GM23248 (cell line): ENCODE measurements at places on chromosomes 2 and 18. TPM values are rescaled to one million over a fixed set of nuclear protein-coding genes. Genes with fewer than 3 reads are reported as not detected.

The RAPGEF4 gene
- polyA plus RNA-seq: 0.22 TPM in 1 of 2 replicates, not detected in the other

The NRBP1 gene
- 201 and 219 TPM in 2 replicates for polyA plus RNA-seq

The ARHGAP28 gene
- 0.20 and 0.25 TPM in 2 replicates for polyA plus RNA-seq

The FBXO36 gene
- 6.3 and 6.5 TPM in 2 replicates for polyA plus RNA-seq

The KIF1A gene
- polyA plus RNA-seq: 0.05 and 0.22 TPM in 2 replicates

The RAX gene
- polyA plus RNA-seq: not detected in 2 replicates

The MLPH gene
- 10.8 and 14.9 TPM in 2 replicates for polyA plus RNA-seq

The IL36G gene
- polyA plus RNA-seq: not detected in 2 replicates

The MAIP1 gene
- 18.6 and 18.7 TPM in 2 replicates for polyA plus RNA-seq

DNA sequence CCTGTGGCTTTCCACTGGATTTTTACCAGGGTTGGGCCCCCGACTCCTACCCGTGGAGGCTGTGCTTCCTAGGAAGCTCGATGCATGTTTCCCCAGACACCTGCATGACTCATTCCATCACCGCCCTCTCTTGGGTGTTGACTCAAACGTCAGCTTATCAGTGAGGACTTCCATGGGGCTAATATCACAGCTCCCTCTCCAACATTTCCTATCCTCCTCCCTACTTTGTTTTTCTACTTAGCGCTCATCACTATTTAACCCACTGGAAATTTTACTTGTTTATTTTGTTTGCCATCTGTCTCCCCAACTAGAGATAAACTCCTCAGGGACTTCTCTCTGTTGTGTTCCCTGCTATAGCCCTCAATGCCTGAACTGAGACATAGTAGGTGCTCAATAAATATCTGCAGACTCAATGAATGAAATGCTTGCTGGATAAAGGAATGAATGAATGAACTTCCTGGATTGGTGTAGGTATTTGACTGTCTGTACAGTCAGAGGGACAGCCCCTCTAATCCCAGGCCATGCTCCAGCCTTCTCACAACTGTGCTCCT, 89.7 kb upstream of the MSH2 start:
- H3K4me1 ChIP-seq: no peaks in the 10 kb centered on the region
- DNase-seq: no peak
- H3K27ac ChIP-seq: no peak overlapping the region
- no peaks in the 10 kb centered on the region for H3K27me3 ChIP-seq
- H3K4me3 ChIP-seq: no peak overlapping the region

DNA sequence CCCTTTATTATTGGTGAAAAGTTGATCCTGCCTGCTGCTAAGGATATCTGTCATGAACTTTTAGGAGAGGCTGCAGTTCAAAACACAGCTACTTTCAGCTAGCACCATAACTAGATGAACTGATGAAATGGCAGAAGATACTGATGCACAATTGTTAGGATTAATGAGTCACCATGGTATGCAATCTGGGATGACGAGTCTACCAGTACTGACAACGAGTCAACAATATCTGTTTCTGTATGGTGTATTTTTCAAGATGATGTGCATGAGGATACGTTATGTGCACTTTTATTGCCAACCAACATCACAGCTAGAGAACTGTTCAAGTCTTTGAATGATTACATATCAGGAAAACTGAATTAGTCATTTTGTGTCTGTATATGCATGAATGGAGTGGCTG, 68.7 kb downstream of the NETO1 start:
- no peak for DNase-seq
- H3K36me3 ChIP-seq: no peaks in the 10 kb centered on the region
- no peaks in the 10 kb centered on the region for H3K27me3 ChIP-seq
- H3K27ac ChIP-seq: no peak overlapping the region
- no peak overlapping the region for H3K4me3 ChIP-seq
- H3K4me1 ChIP-seq: no peaks in the 10 kb centered on the region

DNA sequence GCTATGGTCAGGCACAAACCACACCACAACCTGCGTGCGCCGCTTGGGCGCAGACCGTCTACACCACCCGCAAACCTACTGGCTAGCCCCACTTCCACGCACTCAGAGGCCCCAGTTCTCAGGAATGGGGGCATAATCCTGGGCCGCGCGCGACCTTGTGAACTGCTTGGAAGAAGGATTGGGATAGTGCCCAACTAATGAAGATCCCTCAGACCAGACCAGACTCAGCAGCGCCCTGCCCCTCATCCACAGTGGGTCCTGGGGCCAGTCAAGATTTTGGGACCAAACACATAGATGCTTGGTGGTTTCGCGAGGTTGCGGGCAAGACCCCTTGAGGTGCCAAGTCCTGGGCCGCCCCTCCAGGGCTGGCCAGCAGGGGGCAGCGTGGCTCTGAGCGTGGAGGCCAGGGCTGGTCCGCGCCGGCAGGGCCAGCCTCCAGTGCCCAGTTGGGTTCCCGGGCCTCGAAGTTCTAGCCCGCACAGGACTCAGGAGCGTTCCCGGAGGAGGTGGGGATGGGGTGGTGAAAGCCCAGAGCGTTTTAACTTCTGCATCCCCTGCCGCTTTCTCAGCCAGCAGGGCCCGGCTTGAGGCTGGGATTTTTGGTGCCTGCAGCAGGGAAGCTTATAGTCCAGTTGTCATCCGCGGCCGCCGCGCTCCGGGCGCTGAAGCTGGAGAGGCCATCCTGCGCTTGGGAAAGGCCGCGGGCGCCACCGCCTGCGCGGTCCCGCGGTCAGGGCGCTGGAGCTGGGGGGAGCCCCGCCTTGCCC, 8.3 kb downstream of the OSR1 start:
- H3K27me3 ChIP-seq: no peaks in the 10 kb centered on the region
- peaks cover 8% of the 10 kb centered on the region; the same call in 1 of the 2 replicates for H3K4me1 ChIP-seq
- no peak overlapping the region for H3K4me3 ChIP-seq
- no peaks in the 10 kb centered on the region for H3K36me3 ChIP-seq
- peak; percentile 39 for DNase-seq
- no peak overlapping the region for H3K27ac ChIP-seq

GRCh38 chr18:44945888-44946401, 265.3 kb downstream of the SETBP1 start:
- DNase-seq: no peak
- H3K36me3 ChIP-seq: no peaks in the 10 kb centered on the region
- H3K27me3 ChIP-seq: no peaks in the 10 kb centered on the region

DNA sequence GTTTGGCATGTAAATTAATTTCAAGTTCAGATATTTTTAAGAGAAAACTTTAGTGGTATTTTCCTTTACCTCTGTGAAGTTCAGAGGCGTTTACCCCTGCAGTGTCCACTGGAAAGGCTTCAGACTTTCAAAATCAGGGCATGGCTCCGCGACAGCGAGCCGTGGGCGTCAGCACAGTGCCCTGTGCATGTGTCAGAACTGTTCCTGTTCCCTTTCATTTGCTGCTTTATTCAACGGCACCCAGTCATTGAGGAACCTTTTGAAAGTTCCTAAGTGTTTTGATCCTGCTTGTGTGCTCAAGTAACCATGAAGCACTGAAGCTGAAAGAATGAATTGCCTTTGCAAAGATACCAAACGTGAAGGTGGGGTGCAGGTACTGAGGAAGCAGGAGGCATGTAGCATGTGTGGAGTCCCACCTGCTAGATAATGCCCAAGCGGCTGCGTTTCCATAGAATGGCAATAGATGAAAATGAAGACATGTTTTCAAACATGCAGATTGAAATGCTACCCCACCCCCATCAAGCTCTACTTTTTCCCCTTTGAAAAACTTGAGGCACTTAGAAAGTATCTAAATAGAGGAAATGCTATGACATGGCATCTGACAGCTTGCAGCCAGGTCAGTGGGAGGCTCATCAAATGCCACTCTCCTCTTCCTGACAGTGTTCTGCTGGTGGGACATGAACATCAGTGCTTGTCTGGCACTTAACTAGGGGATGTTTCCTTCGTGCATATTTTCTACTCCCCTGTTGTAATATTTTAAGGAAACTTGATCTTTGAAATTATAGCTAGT, 148.6 kb downstream of the ZNF236 start:
- H3K4me1 ChIP-seq: no peaks in the 10 kb centered on the region
- H3K27ac ChIP-seq: no peak overlapping the region
- H3K27me3 ChIP-seq: no peaks in the 10 kb centered on the region
- no peak overlapping the region for H3K4me3 ChIP-seq
- no peaks in the 10 kb centered on the region for H3K36me3 ChIP-seq

GRCh38 chr2:120871881-120872620, 136.4 kb downstream of the GLI2 start:
- no peaks in the 10 kb centered on the region for H3K27me3 ChIP-seq
- no peak for DNase-seq
- H3K4me3 ChIP-seq: no peak overlapping the region
- H3K4me1 ChIP-seq: peaks cover 7% of the 10 kb centered on the region

- peaks cover 41% of the 10 kb centered on the region for H3K27me3 ChIP-seq
- H3K4me1 ChIP-seq: peaks cover 14% of the 10 kb centered on the region; the same call in 1 of the 2 replicates
These were observed at the start of gene GATA6 for GRCh38 chr18:22169011-22169888. Gene GATA6 (plus strand): TSS chr18:22169589. CDS start chr18:22171145, 1,556 bp downstream.

DNA sequence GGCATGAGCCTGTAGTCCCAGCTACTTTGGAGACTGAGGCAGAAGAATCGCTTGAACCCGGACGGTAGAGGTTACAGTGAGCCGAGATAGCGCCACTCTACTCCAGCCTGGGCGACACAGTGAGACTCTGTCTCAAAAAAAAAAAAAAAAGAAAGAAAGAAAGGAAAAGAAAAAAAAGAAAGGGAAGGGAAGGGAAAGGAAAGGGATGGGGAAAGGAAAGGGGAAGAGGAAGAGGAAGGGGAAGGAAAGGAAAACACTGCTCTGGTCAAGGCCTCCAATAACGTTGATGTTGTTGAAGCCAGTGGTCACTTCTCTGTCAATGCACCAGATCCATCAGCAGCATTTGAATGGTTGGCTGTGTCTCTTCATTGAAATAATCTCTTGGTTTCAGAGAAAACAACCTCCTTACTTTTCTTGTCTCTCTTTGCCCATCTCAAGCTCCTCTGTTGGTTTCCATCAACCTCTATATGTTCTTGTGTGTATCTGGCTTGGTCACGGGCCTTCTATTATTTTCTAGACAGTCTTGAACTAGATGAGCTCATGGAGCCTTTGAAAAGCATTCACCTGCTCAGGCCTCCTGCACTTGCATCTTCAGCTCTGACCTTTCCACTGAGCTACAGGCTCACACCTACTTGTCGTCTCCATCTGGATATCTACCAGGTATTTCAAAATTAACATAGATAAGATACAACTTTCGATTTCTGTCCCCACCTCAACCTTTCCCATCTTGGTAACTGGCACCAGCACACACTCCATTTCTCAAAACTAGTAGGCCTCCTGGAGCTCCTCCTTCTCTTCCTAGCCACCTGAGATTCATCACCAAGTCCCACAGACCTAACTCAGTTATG, 69.4 kb upstream of the LAPTM4A start:
- H3K4me1 ChIP-seq: peaks cover 5% of the 10 kb centered on the region; the same call in 1 of the 2 replicates
- no peak overlapping the region for H3K27ac ChIP-seq
- H3K27me3 ChIP-seq: 0 out of 2 replicates have a peak, but pooled peaks cover 9% of the 10 kb centered on the region
- H3K36me3 ChIP-seq: no peaks in the 10 kb centered on the region

GRCh38 chr18:61575419-61575818, 242.2 kb downstream of the CDH20 start:
- no peak overlapping the region for H3K4me3 ChIP-seq
- H3K4me1 ChIP-seq: peaks cover 7% of the 10 kb centered on the region
- no peaks in the 10 kb centered on the region for H3K36me3 ChIP-seq
- H3K27ac ChIP-seq: no peak overlapping the region
- peak; percentile 19 for DNase-seq

DNA sequence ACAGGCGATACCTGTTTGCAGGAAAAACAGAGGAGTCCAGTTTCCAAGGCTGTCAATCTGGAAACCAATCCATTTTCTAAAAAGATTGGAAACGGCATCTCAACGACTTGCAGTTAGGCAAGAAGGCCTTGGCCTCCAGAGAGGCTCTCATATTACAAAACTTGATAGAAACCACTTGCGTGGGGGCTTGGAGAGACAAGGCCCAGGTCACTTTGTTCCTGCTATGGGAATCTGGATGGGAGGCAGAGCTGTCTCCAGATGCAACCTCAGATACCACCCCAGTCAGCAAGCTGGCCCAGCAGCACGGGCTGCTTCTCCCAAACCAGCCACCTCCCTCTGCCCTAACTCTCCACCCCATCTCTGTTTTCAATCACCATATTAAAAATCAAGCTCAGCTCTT, 298.8 kb downstream of the TNS1 start:
- H3K36me3 ChIP-seq: no peaks in the 10 kb centered on the region
- H3K4me3 ChIP-seq: no peak overlapping the region
- H3K27me3 ChIP-seq: no peaks in the 10 kb centered on the region
- H3K27ac ChIP-seq: no peak overlapping the region

GRCh38 chr2:238974501-238975166, 126.7 kb downstream of the TWIST2 start:
- no peaks in the 10 kb centered on the region for H3K27me3 ChIP-seq
- H3K36me3 ChIP-seq: no peaks in the 10 kb centered on the region
- H3K4me3 ChIP-seq: peak overlapping the region; percentile 42
- H3K4me1 ChIP-seq: peaks cover 31% of the 10 kb centered on the region

- H3K4me3 ChIP-seq: no peak overlapping the region
- no peaks in the 10 kb centered on the region for H3K27me3 ChIP-seq
- H3K36me3 ChIP-seq: no peaks in the 10 kb centered on the region
- no peak overlapping the region for H3K27ac ChIP-seq
- no peak for DNase-seq
- peaks cover 5% of the 10 kb centered on the region; the same call in 1 of the 2 replicates for H3K4me1 ChIP-seq
These were observed 54.9 kb downstream of the ACTR2 start for GRCh38 chr2:65282477-65283053.

- H3K4me1 ChIP-seq: no peaks in the 10 kb centered on the region
- H3K4me3 ChIP-seq: no peak overlapping the region
- no peak overlapping the region for H3K27ac ChIP-seq
- no peak for DNase-seq
- peaks cover 26% of the 10 kb centered on the region; the same call in 1 of the 2 replicates for H3K36me3 ChIP-seq
- H3K27me3 ChIP-seq: no peaks in the 10 kb centered on the region
These were observed 64.5 kb upstream of the AMMECR1L start for GRCh38 chr2:127950264-127950663.

DNA sequence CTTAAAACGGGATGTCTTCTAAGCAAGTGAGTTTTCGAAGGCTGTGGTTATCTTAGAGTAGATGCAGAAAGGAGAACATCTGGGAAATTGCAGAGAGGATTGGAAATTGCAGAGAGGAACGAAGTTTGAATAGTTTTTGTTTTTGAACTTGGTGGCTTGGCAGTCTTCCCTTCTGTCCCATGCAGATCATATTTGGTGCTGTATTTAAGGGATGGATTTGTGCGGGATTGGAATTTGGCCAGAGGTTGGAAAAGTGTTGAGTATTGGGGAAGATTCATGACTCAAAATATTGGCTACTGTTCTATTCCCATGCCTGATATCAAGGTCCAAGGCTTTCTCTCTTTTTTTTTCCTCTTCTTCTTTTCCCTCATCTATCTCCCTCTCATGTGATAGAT, 18.2 kb downstream of the PTPRM start:
- H3K27ac ChIP-seq: no peak overlapping the region
- H3K4me3 ChIP-seq: no peak overlapping the region
- peaks cover 2% of the 10 kb centered on the region for H3K4me1 ChIP-seq
- no peaks in the 10 kb centered on the region for H3K36me3 ChIP-seq
- no peak for DNase-seq
